DMS79 treated with DMSO at 0.1 percent for 48 hours (cell line): ENCODE measurements at places on chromosomes 11 and 22.

DNA sequence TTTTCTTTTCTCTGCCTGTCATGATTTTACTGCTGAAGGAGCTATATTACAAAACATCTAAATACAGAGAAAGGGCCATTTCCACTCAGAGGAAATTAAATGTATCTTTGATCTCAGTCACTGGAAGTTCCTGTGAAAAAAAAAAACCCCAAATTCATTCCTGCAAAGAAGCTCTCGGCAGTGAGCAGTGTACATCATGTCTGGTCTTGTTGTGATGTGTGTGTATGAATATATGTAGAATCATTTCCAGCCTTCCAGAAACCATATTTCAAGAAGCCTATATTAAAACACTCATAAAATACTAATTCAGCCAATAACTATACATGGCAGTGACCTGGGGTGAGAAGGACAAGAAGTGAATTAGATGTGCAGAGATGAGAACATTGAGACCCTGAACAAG is 393.2 kb upstream of the TENM4 start:
- DNase-seq = no peak

GRCh38 chr22:48688366-48688765 is 1139.3 kb downstream of the BRD1 start:
- DNase-seq = no peak

DNA sequence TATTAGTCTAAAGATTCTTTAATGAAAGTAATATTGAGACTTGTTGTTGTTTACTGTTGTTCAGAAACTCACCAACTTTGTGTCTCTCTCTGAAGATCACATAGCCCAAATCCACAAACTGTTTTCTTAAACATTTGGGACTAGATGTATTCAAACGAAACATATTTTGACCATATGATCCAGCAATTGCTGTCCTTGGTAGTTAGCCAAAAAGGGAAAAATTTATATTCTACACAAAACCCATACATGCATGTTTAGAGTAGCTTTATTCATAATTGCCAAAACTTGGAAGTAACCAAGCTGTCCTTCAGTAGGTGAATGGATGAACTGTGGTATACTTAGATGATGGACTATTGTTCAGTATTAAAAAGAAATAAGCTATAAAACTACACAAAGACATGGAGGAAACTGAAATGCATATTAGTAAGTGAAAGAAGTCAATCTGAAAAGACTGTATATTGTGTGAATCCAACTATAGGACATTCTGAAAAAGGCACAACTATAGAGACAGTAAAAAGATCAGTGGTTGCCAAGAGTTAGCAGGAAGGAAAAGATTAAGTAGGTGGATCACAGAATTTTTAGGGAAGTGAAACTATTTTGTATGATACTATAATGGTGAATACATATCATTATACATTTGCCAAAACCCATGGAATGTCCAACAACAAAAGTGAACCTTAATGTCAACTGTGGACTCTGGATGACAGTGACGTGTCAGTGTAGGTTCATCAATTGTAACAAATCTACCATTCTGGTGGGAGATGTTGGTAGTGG is 442.9 kb downstream of the INSC start:
- DNase-seq = no peak

- DNase-seq = no peak
Measured at GRCh38 chr11:70661761-70662501, 263.6 kb downstream of the CTTN start.

- peak; percentile 58 for DNase-seq
Measured at GRCh38 chr11:19742588-19743292, 30.1 kb downstream of the NAV2 start.

DNA sequence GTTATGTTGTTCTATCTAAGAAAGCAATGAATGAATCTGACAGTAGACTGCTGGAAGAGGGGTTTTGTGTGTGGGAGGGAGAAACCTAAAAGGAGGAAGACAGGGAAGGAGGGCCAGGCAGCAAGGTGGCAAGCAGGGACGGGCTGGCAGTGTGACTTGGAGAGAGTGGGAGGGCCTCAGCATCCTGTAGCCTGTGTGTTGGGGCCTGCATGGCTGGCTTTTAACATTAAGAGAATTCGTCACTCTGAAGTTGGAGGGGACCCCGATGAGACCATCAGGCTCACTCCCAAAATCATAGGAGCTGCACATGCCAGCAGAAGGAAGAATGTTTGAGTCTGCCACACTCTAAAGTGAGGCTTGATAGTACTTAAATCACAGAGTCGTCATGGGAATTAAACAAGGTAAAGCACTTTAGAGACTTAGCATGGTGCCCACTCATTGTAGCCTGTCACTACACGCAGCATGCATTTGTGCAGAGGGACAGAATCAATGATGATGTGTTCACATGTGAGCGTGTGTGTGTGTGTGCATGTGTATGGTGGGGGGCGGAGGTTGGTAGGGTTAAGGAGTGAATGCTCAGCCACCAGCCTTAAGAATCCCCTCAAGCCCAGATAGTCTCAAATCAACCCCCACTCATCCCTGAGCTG is 199.5 kb downstream of the TENM4 start:
- no peak for DNase-seq

- DNase-seq = peak; percentile 3
Measured at GRCh38 chr22:23772649-23773473, at the start of gene MMP11. TSS of gene MMP11 (plus strand) at chr22:23772849. CDS start at chr22:23772871, 22 bp downstream.

DNA sequence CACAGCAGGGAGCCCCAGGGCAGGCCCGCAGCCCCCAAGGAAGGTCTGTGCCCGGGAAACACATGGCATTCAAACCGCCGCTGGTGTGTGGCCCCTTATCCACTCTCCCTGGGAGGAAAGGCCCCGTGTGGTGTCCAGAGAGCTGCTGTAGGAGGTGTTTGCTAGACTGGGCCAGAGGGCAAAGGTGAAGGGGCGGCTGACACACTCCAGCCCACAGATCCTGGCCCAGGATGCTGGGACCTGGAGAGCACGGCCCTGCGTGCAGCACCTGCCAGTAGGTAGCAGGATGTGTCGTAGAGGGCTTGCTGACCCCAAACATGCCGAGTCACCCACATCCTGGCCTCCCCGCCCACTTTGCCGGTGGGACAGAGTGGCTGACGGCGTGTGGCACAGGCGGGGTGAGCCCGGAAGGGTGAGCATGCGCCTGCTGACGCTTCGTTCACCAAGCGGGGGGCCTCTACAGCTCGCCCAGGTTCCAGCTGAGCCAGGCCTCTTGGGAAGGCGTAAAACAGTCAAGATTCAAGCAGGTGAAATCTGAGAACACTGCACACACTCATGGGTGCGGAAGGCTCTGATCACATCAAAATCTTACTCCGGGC is 11.0 kb downstream of the OSBPL5 start:
- DNase-seq = peak; percentile 2

- DNase-seq = no peak
Measured at GRCh38 chr11:132103021-132103420, 732.6 kb downstream of the NTM start.

- no peak for DNase-seq
Measured at GRCh38 chr11:118448294-118448693, 12.0 kb downstream of the KMT2A start.

DNA sequence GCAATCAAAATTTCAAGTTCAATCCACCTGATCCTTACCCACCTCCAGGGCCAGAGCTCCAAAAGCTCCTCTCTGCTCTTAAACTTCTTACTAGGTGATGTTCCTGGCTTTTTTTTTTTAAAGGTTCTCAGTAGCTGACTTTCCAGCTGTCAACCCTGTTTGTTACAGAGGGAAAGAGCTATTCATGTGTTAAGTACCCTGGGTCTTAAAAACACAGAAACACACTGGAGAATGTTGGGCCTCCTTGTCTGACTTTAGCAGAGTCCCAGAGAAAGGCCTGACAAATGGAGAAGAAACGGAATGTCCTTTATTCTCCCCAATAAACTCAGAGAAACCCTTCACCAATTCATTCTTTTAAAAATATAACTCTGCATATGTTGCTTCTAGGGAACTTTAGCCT is 3.2 kb downstream of the LRRC4C start:
- no peak for DNase-seq

DNA sequence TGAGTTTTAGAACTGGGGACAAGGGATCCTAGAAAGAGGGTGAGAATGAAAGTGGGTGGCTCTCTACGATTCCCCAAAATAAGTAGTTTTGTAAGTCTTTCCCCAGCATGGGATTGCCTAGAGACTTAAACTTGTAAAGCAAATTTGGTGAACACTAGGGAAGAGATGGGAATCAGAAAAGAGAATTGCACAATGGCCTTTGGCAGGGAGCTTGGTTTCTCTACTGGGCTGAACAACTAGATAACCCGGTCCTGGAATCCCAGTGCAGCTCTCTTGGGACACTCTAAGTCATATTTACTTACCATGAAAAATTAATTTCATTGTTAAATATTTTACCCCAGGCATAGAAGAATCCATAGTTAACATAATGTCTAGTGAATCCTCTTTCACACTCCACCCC is 16.5 kb upstream of the USP18 start:
- DNase-seq = no peak

- no peak for DNase-seq
Measured at GRCh38 chr22:50262973-50263617, 1.6 kb upstream of the MAPK12 start.

DNA sequence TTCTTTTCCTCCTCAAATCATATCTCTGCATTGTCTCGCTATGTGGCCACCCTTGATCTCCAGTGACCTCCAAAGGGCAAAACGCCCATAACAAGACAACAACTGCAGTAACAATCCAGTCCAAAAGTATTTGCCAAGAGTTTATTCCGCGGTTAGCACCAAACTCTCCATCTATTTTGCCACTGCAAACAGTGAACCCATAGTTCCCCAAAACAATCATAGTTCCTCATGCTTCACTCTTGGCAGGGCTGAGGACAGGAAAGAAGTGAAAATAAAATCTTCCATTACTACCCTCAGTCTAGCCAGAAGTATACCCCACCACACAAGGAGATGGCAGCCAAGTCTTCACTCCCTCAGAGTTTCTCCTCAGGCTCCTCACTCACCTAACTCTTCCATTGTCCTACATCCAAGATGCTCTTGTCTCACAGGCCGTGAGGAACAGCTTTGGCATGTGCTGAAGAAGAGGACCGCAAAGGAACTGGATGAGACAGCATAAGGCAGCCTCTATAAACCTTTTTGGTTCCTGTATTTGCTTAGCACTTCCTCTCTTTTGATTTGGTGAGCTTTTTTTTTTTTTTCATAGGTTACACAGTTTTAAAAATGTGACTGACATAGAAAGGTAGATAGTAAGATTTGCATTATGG is at the start of gene LPXN:
Gene LPXN (minus strand): TSS at position 480 of the 644 bp plus-strand sequence. CDS start 84 bp downstream, at position 396.
- no peak for DNase-seq

DNA sequence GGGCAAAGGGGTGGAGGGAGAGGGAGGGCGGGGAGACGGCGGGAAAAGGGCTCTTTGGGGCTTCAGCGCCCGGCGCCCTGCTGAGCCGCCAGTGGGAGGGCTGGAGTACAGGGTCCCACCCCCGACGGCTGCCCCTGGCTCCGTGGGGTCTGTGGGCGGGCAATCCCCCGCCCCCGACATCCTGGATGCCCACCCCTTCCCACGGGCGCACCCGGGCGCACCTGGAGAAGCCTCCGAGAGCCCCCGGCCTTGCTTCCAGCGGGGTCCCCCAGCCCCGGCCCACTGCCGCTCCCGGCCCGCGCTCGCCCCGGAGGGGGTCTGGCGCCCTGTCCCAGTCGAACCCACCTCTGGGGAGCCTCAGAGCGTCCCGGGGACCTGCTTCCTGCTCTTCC is 394 bp downstream of the CHRM4 start:
- DNase-seq = peak; percentile 33

GRCh38 chr11:126495281-126496220 is 140.1 kb downstream of the ST3GAL4 start:
- DNase-seq = no peak

- DNase-seq = no peak
Measured at GRCh38 chr22:50260801-50261614, 475 bp downstream of the MAPK12 start.

- no peak for DNase-seq
Measured at GRCh38 chr22:42536166-42536565, 16.6 kb upstream of the RRP7A start.

- DNase-seq = no peak
Measured at GRCh38 chr11:9639985-9640384, 23.9 kb upstream of the SWAP70 start.

DNA sequence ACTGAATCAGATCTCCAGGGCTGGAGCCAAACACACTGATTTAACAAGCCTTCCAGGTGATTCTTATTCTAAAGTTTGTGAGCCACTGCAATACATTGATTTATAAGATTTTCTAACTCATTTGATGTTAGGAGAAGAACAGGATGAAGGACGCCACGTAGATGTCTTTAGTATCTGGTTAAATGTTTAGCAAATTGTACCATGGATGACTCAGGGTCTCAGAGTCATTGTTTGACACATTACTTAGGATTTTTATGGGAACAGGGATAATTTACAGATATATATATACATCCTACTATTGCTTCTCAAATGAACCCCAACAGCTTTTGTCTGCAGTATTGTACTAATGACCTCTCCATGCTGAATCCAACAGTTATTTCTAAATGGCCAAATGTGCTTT is 143.1 kb upstream of the DDI1 start:
- DNase-seq = no peak

DNA sequence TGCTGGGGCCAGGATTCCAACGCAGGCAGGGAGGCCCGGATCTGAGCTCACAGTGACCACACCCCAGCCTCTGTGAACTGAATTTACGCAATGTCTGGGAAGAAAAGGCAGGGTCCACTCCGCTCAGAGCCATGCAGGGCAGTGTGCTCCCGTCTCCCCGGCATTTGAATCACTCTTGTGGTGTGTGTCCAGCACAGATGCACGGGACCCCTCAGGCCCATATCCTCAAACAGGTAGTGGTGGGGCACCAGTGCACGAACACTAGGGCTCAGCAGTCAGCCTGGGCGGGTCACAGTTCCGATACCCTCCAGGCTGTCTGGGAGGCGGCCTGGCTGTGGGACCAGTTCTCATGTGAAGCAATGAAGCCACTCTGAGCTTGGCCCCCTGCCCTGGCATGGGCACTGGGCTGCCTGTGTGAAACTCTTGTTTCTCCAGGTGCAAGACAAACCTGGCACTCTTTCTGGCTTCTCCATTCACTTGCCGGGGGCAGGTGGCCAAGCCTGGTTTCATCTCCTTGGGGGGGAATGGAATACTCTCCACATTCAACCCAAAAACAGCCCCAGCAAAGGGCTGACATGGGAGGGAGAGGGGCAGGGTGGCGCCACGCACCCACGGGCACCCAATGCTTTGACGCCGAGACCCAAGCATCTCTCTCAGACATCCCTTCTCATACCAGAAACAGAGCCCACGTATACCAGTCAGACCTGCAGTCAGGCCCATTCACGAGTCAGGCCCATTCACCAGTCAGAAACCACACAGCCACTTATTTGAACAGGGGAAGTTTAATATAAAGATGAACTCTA is 14.3 kb downstream of the DHCR7 start:
- DNase-seq = no peak
